ENCODE measurements at places on chromosomes 12 and 14.

DNA sequence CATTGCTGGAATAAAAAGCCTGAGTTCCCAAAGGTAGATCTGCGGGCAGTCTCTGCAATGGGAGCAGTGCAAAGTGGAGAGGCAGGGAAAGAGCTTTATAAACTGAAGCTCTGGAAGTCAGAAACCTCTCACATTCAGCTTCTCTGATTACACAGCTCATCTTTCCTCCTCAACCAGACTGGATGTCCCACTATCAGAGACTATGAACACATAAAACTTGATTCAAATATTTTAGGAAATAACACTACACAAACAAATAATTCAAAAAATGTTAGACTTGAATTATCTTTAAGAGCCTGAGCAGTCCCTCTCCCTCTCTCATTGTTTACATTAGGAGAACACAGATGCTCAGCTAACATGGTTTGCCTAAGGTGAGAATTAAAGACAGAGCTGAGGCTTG, 72.9 kb downstream of the DENND5B start:
- DNase-seq: no peak

DNA sequence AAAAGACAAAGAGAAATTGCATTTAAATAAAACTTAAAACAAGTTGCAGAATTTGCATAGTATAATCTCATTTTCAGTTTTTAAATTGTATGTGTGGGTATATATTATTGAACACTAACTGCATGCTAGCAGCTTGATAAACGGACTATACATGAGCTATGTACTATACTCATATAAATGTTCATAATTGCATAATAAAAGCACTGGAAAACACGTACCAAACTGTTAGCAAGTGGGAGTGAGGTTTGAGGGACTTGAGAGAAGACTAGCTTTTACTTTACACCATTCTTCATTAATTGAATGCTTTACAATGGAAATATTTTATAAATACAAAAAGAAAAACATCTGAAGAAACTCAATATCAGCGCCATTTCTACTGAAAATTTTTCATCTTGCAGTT, 32.2 kb upstream of the MDM1 start:
- no peak for DNase-seq

GRCh38 chr12:5017638-5018348, 25.9 kb upstream of the KCNA5 start:
- no peak for DNase-seq

- DNase-seq: no peak
These were observed 1.0 kb upstream of the RIC8B start for GRCh38 chr12:106773286-106774004.

GRCh38 chr12:107196681-107197080, 103.3 kb upstream of the CRY1 start:
- no peak for DNase-seq

- no peak for DNase-seq
These were observed 164.4 kb upstream of the GSC start for GRCh38 chr14:94934276-94934810.

GRCh38 chr14:60485057-60485597, 736 bp downstream of the C14orf39 start:
- DNase-seq: no peak

DNA sequence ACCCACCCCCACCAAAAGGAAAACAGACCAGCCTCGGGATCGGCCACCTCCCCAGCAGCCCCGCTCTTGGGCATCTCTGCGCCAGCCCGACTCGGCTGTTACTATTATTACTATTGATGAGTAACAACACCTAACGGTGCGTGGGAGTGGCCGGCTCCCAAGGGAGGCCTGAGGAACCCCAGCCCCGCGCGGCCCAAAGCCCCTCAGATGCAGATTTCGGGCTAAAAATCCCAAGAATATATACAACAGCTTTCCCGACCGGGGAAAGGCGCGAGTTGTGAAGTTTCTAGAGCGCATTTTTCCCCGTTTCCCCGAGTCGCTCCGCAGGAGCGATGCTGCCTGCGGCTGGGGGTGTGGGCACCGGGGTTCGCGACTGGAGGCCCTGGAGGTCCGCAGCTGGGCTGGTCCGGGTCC, 565 bp downstream of the NT5DC3 start:
- no peak for DNase-seq

DNA sequence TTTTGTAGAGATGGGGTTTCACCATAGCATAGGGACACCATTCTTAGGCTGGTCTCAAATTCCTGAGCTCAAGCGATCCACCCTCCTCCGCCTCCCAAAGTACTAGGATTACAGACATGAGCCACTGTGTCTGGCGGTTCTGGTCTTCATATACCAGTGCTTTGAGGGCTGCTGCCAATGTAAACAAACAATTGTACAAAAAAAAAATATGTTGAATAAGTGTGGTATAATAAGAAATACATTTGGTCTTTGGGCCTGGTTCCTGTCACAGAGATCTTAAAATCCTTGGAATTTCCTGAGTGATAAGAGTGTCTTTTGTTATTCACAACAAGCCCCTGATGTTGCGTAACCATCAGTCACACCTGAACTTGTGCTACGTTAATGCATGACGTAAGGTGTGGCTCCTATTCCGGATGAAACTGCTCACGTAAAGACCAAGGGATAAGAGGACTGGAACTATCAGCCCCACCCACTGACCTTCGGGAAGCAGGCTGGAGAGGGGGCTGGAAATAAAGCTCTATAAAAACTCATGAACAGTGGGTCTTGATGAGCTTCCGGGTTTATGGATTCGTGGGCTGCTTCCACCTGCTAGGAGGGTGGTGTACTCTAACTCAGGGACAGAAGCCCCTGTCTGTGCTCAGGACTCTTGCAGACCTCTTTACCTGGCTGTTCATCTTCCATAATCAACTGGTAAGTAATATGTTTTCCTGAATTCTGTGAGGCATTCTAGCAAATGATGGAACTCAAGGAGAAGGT, 16.5 kb upstream of the RIMKLB start:
- DNase-seq: no peak

DNA sequence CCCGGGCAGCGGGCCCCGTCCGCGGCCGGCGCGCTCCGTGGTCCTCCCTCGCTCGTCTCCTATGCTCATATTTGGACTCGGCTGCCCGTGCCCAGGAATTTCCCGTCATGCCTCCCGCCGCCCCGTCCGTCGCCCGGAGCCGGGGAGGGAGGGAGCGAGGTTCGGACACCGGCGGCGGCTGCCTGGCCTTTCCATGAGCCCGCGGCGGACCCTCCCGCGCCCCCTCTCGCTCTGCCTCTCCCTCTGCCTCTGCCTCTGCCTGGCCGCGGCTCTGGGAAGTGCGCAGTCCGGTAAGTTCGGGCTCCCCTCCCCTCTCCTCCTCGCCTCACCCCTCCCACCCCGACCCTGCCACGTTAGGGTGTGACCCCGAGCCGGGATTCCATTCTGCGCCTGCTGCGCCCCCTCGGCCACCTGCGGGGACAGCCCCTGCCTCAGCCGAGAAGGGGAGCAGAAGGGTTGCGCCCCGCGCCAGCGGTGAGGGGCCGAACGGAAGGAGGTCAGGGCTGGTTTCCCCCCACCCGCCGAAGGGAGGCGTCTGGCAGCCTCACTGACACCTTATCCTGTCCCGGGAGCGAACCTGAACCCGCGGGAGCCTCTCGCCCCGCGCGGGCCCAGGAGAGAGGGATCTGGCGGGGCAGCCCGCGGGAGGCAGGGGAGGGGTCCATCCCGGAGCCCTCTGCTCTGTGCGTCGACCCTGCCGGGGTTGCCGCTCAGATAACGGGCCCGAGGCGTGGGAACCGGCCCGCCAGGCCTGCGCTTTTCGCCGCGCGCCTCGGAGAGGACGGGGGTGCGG, at the start of gene MSRB3:
TSS of gene MSRB3 (plus strand) at position 108 of the 793 bp plus-strand sequence. CDS start 29,897 bp downstream, outside the sequence.
- DNase-seq: peak; percentile 24

GRCh38 chr12:94191811-94192210, 43.4 kb downstream of the PLXNC1 start:
- no peak for DNase-seq

All from AG09309 (cell line).